ENCODE measurements at places on chromosomes 2 and 18. TPM values are rescaled to one million over a fixed set of nuclear protein-coding genes. Genes with fewer than 3 reads are reported as not detected.

Gene CPLX4
- total RNA-seq = not detected

Gene SULT1C4
- 0.17 TPM for total RNA-seq

Gene EFHD1
- total RNA-seq = 22.1 TPM

Gene MAPRE3
- 23.8 TPM for total RNA-seq

Gene SLC35F6
- total RNA-seq = 88.8 TPM

Gene HOXD8
- total RNA-seq = 7.3 TPM

Gene ACOXL
- not detected for total RNA-seq

Gene KCNF1
- total RNA-seq = not detected

Gene KLHL29
- 13.6 TPM for total RNA-seq

Gene POTEI
- not detected for total RNA-seq

Gene TCF23
- total RNA-seq = not detected

Gene PIEZO2
- 0.62 TPM for total RNA-seq

Gene MC5R
- total RNA-seq = not detected

Gene MYO3B
- total RNA-seq = 0.76 TPM

Gene SERPINB3
- 7.3 TPM for total RNA-seq

Gene INPP4A
- 10.1 TPM for total RNA-seq

Gene MATN3
- 0.80 TPM for total RNA-seq

Gene PPP4R3B
- 57.8 TPM for total RNA-seq

Gene CAMKMT
- total RNA-seq = 18.3 TPM

Gene POTEJ
- total RNA-seq = not detected

Gene KYNU
- 1.9 TPM for total RNA-seq

Gene SCN1A
- 0.04 TPM for total RNA-seq

Gene EML4
- 29.5 TPM for total RNA-seq

Gene STPG4
- not detected for total RNA-seq

Gene SRD5A2
- not detected for total RNA-seq

Gene RAB31
- total RNA-seq = 16.4 TPM

Gene AGXT
- total RNA-seq = not detected

Gene C2orf69
- total RNA-seq = 12.7 TPM

Gene IL1RL1
- total RNA-seq = 0.88 TPM

Gene NEU4
- total RNA-seq = not detected

Gene OTX1
- 9.2 TPM for total RNA-seq

Gene RAD51AP2
- total RNA-seq = 0.23 TPM

Gene CNGA3
- total RNA-seq = not detected

Gene PNPT1
- 10.4 TPM for total RNA-seq

Gene GALR1
- not detected for total RNA-seq

Gene VSNL1
- 8.9 TPM for total RNA-seq

Gene LHCGR
- total RNA-seq = not detected

Gene SEH1L
- 25.2 TPM for total RNA-seq

Measured in lower leg skin (tissue), 4 donors.